NCI-H524 (cell line): ENCODE measurements at places on chromosomes 7 and 10.
A peak's percentile ranks its signal among the peaks of the same experiment; 100 is the strongest.

- DNase-seq, result peak; percentile 60
Observed at GRCh38 chr10:63670291-63670898, 149.2 kb downstream of the REEP3 start.

GRCh38 chr7:94973844-94974243 lies 66.5 kb downstream of the PPP1R9A start:
- DNase-seq, result no peak

- DNase-seq, result no peak
Observed at GRCh38 chr7:87106974-87107612, 45.2 kb upstream of the DMTF1 start.

GRCh38 chr7:128974241-128974934 lies 36.7 kb downstream of the IRF5 start:
- peak; percentile 63 for DNase-seq

- no peak for DNase-seq
Observed at GRCh38 chr7:88185650-88186049, 34.2 kb downstream of the SRI start.

- DNase-seq, result no peak
Observed at GRCh38 chr10:13852872-13853271, 266.1 kb downstream of the PRPF18 start.

DNA sequence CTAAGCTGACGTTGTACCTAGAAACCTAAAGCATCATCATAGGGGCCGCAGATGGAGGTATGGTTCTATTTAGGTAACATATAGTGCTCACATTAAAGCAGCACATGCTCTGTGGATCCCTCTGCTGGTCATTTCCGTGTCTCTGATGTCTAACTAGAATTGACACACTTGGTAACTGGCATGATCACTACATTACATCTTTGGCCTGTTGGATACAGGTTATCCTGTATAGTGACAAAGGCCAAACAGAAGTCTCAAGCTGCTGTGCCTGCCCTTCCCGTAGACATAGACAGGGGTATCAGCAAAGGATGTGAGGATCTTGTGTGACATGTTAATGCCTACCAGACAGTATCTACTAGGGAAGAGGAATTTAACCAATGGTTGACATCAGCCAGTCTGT lies 51.2 kb downstream of the KIF5B start:
- DNase-seq, result peak; percentile 11

DNA sequence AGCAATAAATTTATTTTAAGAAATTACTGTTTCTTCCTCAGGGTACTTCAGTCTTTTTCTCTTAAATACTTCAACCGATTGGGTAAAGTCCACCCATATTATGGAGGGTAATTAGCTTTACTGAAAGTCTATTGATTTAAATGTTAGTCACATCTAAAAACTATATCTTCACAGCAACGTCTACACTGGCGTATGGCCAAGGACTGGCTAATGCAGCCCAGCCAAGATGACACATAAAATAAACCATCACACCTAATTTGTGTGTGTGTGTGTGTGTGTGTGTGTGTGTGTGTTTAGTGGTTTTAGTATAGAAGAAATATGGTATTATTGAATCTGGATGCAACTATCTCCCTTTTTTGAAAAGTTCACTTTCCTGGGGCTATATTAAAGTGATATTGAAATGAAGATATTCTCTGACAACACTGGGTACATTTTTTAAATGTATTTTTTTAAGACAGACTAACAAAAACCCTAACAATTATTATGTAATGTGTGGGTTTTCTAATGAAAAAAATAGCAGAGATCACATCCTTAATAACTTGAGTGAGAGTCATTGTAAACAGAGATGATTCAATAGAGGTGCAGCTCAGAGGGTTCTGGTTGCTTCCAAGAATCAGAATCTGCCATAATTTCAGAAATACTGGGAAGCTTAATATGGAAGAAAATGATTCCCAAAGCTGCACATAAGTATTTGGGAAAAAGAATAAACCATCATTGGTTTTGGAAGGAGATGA lies 584.2 kb upstream of the MBL2 start:
- DNase-seq, result no peak

DNA sequence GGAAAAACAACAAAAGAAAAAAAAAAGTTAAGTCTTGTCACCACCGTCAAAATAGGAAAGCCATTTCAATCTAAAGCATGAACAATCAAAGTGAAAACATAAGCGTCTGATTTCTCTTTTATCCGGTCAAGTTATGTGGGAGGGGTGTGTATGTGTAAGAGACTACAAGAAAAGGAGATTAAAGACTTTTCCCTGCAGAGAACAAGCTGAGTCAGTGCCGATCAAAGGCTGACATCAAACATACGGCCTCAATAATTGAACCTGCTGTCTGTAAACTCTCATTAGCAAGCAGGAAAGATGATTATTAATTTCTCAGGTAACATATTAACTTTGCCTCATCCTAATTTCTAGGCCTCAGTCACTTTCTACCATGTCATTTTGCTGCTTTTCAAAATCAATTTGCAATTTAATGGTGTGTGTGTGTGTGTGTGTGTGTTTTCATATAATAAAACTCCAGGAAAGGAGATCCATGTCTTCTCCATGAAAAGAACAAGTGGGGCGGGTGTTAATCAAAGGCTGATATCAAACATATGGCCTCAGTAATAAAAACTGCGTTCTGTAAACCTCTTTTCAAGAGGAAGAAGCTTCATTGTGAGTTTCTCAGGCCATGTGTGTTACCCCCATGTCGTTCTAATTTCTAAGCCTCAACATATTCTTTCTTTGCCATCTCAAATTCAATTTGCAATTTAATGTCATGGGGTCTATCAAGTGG lies 649.1 kb upstream of the SORCS1 start:
- no peak for DNase-seq

- DNase-seq, result no peak
Observed at GRCh38 chr10:70602665-70603448, at the start of gene PRF1. TSS of gene PRF1 (minus strand) at chr10:70602741. CDS start at chr10:70600902, 1,839 bp downstream.

- no peak for DNase-seq
Observed at GRCh38 chr10:69714572-69714971, 84.5 kb downstream of the FAM241B start.

DNA sequence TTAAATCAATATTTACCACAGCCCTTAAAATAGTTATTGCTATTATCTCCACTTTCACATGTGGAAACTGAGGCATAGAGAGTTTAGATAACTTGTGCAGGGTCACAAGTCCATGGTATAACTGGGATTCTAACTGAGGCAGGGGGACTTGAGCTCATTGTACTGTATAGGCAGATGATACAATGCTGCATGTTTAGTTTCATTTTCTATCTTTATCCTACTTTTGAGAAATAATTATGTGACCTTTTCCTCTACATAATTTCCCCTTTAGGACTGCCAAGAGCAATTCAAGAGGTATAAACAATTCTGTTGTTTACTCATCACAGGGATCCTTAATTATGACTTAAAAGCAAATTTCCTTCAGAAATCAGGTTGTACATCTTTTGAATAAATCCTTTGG lies 193.1 kb downstream of the SUGCT start:
- DNase-seq, result no peak

GRCh38 chr7:54964136-54964535 lies 54.7 kb upstream of the EGFR start:
- DNase-seq, result no peak

DNA sequence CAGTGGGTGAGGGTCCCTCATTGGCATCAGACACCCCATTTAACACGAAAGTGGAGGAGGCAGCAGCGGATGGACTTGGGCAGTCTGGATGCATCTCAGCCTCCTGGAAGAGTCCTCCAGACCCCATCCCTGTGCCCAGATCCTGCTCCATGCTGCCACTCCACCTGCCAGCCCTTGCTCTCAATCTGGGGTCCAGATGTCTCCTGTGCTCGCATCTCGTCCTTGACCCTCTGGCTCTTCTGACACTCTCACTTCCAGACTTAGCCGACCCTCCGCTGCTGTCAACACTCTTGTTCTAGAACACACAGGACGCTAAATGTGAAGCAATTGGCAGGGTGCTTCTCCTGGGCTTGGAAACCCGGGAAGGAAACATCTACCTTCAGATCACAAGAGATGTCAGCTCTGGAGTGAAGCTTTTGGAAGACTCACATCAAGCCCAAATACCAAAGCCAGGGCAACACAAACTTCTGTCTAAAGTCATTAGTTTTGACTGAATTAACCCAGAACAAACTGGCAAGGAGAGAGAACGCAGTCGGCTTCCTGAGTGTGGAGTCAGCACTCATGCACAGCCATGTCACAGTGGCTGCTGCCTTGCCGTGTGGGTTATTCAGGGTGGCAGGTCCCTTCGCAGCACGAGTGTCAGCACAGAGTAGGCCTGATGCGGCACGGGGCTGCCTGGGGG lies 379.1 kb downstream of the TCERG1L start:
- DNase-seq, result no peak

GRCh38 chr7:103912891-103913605 lies 76.4 kb downstream of the RELN start:
- no peak for DNase-seq

- no peak for DNase-seq
Observed at GRCh38 chr7:115019882-115020605, 98.2 kb downstream of the MDFIC start.

DNA sequence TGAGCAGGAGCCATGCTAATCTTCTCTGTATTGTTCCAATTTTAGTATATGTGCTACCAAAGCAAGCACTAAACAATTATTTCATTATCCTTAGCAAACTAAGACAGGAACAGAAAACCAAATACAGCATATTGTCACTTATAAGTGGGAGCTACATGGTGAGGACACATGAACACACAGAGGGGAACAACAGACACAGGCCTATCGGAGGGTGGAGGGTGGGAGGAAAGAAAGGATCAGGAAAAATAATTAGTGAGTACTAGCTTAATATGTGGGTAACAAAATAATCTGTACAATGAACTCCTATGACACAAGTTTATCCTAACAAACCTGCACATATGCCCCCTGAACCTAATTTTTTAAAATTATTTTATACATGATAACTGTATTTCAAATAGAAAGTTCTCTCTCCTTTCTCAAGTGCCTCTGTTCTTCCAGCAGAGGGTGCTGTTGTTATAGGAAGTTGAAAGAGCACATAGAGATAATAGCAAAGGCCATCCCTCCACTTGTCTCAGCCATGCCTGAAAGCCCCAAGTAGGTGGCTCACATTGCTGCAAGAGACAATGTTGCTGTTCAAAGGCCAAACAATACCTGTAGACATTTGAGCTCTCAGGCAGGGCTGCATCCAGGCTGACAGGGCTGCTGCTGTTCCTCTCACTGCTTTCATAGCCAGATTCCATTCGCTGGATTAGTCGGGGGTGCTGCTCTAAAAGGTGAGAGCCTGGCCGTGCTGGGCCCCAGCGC lies 33.4 kb upstream of the PPP3CB start:
- no peak for DNase-seq

DNA sequence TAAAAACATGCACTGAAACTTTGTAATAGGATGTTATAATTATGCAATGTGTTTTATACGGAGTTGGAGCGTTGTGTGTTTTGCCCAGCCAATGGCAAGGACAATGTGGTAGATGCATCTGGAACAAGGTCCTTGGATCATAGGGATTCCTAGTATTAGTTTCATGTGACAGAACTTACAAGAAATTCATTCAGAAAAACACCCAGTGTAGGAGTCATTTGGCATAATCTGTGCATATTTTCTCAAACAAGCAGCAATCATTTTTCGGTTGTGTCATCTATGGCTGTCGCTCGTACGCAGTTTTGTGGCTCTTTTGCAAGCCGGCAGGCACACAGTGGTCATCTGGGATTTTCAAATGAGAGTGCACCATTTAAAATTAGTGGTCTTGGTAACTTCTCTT lies 19.8 kb downstream of the CREB5 start:
- DNase-seq, result no peak

DNA sequence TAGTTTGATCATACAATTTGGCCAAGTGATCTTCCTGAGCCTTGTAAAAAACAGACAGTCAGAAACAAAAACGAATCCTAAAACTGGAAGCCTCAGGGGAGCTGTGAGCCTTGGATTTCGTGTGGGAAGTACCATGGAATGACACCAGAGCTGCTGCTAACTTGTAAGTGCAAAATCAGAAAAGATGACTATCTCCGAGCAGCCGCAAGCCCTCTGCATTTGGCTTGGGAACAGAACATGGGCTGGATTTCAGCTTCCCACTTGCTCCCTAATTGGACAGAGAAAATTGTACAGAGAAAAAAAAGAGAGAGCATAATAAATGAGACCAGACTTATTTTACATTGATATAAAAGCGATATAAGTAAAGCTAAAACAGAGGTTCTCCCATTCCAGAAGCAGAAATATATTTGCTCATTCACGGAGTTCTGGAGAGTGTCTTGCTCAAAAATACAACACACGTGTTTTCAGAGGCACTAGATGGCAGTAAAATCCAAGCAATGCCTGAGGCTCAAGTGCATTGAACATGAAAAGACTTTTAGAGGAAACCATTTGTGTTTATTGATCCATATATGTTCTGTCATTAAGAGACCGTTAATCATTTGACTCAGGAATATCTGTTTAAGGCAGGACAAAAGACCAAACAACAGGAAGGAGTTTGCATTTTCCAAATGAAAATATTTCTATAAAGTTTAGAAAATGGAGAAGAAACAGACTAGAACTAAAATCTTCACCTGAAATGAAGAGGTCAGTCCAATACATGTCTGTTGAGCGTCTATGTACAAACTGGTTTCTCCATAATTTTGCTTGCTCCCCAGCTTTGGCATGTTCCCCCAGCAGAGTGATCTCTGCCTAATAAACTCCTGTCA lies 78.3 kb upstream of the SLC26A5 start:
- DNase-seq, result peak; percentile 40

DNA sequence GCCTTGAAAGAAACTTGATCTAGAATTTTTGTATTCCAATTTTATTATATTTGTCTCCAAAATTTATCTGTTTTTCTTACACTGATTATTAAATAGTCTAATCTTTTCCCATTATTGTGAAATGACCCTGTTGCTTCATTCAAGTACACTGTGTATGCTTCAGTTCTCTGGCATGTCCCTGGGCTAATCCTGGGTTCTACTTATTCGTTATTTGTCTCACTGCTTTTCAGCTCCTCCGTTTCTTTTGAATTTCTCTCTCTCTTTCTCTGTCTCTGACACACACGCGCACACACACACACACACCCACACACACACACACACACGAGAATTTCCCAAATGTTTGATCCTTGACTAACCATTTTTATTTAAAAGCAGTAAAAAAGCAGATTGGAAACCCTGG lies 768.6 kb downstream of the NRG3 start:
- no peak for DNase-seq

GRCh38 chr10:60795465-60796202 lies 17.4 kb downstream of the CDK1 start:
- DNase-seq, result no peak

DNA sequence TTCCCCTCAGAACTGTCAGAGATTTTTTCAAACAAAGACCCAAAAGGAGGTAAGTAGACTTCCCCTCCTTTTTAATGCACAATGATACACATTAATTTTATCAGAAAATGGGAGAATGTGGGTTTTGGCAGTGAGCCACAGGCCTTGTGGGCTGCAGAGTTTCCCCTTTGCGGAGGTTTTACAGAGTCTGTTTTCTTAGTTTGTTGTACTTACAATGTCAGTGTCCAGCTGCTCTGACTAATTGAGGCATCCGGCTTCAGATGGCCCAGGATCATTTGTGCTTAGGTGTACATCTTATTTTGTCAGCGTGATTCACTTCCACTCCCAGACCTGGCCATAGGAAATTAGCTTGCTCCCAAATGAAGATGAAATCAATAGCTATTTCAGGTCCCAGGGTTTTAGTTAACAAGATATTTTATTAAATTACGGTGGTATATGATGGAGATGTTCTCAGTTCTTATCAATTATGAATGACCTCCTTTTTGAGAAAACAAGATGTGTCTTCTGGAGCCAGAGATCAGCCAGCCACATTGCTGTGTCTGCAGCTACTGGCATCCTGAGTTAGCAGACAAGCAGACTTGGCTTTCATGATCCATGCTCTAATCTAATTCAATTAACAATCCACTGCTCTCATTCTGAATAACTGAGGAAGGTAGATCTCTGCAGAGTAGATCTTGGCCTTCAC lies 1086.6 kb upstream of the SORCS1 start:
- DNase-seq, result no peak

- DNase-seq, result no peak
Observed at GRCh38 chr10:120539076-120539475, 82.0 kb downstream of the PLPP4 start.
